Forelimb muscle (tissue), 1 donor: ENCODE measurements at places on chromosomes 3 and 15.

DNA sequence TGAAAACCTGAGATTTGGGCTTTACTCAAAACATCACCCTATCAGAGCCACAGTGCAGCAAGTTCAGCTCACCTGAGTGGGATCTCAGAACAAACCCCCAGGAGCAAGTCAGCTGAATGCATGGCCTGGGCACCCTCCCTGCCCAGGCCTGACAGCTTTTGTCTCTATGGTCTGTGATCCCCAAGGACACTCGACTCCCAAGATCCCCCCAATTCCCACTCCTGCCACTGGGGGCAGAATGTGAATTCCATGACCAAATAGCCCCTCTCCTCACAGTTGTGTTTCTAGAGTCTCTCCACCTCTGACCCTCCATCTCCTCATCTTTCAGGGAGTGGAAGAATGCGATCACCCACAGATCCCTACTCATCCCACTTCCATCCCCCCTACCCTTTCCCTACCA lies 58.9 kb downstream of the ZNF445 start:
- DNase-seq = no peak

DNA sequence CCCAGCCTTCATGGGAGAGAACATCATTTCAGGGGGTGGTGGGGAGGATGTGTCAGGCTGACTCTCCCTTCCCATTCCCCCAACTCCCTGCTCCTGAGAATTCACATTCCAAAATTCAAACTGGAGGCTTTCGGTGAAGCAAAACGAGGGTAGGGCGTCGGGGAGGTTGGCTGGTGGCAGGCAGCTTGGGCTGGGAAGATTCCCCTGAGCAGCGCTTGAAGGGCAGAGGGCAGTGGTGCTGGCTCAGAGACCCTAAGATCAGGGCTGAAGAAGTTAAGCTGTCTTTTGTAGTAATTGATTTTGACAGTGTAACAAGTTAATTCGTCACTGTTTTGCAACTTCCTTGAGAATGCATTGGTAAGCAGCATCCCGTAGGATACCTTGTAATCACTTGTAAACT lies 187.8 kb downstream of the RAB11A start:
- no peak for DNase-seq

DNA sequence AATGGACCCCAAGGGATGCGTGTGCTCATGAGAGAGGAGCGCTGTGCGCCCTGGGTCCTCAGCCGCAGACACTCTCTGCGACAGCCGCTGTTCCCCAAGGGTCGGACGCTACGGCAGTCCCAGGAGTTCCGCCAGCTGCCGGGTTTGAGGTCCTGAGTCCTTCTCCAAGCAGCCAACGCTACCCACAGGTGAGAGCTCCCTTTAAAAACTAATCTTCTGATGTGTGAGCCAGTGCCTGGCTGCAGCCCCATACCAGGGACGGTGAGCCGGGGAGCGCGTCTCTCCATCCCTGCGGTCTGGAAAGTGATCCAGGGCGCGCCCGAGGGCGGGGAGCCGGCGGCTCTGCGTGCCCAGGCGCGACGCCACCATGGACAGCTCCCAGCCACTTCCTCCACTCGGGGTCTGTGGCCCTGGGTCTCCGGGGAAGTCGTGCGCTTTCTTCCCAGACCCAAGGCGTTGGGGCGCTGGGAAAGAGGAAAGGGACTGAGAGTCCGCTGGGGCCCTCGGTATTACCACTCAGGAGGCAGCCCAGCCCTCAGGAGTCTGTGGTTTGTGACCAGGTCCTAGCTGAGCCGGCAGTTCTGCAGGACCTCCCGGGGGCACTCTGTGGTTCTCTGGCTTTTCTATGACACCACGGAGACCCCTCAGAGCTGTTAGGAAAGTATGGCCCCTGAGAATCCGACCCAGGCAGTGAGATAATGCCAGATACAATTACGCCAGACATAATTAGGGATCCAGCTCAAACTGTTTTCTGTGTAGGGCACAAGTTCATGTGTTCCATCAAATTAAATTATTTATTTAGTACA lies 1.4 kb downstream of the CEMIP start:
- no peak for DNase-seq

GRCh38 chr3:180529778-180530177 lies 72.2 kb upstream of the TTC14 start:
- DNase-seq = no peak

DNA sequence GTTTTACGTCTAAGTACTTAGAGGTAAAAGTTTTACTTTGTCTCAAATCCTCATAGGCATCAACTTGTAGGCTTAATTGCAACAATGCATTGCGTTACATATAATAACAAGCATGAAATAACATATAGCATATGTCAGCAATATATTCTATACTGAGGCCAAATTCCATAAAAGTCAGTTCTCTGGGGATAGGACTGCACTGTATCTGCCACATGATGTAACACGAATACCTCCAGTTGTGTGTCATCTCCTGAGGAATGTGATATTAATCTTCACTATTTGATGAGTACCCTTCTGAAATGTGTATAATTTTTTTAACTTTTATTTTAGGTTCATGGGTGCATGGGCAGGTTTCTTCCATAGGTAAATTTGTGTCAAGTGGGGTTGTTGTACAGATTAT lies 126.4 kb downstream of the IMPG2 start:
- DNase-seq = no peak

- no peak for DNase-seq
Measured at GRCh38 chr3:12352755-12353154, 63.9 kb downstream of the PPARG start.

DNA sequence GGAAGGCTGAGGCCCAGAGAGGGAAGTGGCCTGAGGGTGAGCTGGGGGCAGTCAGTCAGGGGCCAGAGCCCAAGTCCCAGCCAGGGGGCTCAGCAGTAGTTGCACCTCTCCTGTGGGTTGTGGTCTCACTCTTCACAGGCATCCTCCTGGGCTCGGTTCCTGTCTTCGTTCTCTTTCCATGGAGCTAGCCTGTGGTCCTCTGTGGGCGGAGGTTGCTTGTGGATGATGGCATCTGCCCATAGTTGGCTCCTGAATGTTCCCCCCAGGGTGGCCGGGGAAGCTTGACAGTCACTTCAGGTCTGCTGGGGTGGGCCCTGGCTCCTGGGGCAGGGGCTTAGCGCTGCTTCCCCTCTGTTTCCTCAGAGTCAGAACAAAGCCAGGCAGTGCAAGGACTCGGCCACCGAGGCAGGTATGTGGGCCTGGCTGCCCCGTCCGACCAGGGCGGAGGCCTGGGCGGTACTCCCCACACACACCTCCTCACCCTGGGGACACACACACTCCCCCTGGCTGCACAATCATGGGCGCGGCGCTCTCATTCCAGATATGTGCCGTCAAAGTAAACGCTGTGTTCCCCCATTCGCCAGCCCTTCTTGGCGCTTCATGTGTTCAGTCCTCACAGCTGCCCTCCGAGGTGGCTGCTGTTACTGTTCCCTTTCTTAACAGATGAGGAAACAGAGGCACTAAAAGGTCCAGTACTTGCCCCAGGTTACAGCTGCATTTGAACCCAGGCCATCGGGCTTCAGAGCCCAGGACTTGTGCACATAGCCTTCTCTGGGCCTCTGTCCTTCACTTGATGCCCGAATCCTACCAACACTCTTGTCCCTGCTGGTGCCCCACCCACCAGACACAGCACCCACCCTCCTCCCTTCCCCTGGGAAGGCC lies 34.5 kb downstream of the PSTPIP1 start:
- DNase-seq = no peak

- DNase-seq = no peak
Measured at GRCh38 chr3:184497804-184498203, 63.8 kb upstream of the EPHB3 start.

GRCh38 chr15:101501703-101502373 lies 12.3 kb upstream of the PCSK6 start:
- DNase-seq = no peak

- DNase-seq = no peak
Measured at GRCh38 chr15:72135719-72136118, 17.5 kb downstream of the SENP8 start.

- no peak for DNase-seq
Measured at GRCh38 chr3:15345608-15346137, 13.3 kb upstream of the SH3BP5 start.

DNA sequence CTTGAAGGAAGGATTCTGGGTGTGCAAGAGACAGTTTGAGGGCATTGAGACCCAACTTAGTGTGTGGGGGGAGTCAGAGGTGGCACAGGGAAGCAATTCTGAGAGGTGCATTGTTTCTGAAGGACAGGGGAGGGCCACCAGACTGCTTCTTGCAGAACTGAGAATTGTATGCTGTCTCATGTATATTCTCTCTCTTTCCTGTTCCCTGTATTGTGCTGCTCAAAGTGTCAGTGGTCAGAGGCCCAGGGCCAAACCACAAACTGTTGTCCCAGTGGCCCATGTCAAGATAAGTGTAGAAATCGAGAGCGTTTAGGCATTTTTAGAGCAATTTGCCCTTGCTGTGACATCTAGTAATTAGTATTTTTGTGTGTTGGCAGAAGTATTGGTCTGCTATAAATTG lies 567.1 kb downstream of the EDEM1 start:
- no peak for DNase-seq

DNA sequence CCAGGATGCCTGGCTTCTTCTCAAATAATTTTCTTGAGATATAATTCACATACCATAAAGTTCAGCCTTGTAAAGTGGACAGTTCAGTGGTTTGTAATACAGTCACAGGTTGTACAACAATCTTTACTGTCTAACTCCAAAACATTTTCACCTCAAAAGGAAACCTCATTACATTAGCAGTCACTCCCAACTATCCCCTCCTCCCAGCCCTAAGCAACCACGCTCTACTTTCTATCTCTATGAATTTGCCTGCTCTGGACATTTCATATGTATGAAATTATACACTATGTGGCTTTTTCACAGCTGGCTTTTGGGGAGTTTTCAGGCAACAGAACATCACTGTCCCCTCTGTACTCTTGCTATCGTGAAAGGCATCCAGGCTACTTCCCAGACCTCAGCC lies 17.5 kb downstream of the TGM5 start:
- no peak for DNase-seq

GRCh38 chr3:111547631-111548030 lies 5.6 kb downstream of the CD96 start:
- DNase-seq = no peak

DNA sequence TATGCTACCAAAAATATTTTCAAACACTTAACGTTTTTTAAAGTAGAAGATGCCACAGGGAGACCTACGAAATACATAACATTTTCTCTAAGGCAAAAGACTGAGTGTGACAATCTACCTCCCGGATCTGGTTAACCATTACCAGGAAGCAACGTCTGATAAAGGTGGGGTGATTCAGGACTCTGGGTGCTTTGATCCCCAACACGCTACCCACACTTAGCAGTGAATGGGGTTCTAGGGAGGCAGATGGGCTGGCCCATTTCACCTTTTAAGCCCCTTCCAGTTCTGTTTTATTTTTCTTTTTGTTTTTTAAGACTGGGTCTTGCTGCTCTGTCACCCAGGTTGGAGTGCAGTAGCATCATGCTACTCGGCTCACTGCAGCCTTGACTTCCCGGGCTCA lies 39.5 kb downstream of the EIF4E3 start:
- DNase-seq = no peak

- no peak for DNase-seq
Measured at GRCh38 chr3:190048932-190049441, 71.7 kb downstream of the P3H2 start.

- DNase-seq = no peak
Measured at GRCh38 chr3:135197246-135197645, 402.2 kb downstream of the EPHB1 start.

DNA sequence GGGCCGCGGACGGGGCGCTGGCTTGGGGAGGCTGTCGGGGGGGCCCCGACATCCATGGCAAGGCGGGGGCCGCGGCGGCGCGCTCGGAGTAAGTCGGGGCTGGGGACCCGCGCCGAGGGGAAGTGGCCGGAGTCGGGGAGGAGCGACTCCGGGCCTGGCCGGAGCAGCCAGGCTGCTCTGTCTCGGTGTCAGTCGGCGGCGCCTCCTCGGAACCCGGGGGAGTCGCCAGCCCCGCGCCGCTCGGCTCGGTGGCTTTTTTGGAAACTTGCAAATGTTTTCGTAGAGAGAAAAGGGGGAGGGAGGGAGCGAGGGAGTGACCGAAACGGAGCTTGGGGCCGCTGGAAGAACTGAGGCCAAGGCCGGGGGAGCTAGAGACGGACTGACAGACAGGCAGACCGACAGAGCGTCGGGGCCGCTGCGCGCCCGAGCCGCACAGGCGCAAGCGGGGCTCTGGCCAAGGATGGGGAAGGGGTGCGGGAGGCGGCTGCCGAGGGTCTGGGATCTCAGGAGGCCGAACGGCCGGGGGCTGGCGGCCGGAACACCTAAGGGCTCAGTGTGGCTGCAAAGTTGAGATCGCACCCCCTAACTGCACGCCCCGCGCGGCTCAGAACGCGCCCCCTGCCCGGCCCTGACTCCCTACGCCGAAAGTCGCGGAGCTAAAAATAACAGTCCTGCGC lies 5.0 kb downstream of the PTH1R start:
- DNase-seq = no peak

DNA sequence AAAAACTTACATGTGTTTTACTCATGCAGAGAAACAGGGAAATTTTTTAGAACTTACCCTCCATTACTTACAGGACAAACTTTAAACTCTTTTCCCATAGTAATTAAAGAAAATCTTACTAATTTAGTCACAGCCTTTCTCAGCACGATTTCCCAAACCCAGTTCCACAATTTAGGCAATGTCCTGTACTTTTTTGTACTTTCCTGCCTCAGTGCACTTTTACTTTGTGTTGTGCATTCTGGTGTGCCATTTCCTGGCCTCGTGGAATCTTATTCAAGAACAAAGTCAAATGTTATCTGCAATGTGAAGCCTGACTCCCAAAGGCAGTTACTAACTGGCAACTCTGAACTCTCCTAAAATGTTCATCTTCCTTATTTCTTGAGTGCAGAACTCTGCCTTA lies 1.9 kb downstream of the SLC33A1 start:
- no peak for DNase-seq

DNA sequence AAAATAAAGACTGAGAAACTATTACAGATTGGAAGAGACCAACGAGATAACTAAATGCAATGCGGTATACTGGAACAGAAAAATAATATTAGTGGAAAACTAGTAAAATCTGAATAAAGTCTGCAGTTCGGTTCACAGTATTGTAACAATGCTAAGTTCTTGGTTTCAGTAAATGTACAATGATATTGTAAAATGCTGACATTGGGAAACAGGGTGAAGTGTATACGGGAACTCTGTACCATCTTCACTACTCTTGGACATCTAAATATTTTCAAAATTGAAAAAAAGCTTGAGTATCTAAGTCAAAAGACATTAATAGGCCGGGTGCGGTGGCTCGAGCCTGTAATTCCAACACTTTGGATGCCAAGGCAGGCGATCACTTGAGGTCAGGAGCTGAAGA lies 120.9 kb upstream of the KCNMB2 start:
- DNase-seq = no peak
